ENCODE measurements at places on chromosomes 16 and 17.

DNA sequence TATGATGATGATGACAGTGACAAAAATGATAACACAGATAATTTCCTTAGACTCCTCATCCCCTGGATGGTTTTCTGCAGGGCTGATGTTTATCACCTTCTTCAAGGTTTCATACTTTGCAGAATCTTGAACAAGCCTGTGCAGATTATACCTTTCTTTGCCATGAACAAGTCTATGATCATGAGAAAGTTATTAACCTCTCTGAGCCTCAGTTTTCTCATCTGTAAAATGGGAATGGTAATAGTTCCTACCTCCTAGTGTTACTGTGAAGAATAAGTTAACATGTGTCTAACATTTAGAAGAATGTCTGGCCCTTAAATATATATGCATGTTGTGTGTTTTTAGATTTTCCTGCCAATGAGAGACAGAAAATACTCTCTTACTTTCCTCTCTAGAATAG lies 321.8 kb downstream of the SNX29 start:
- DNase-seq: no peak

- DNase-seq: no peak
These were observed 248.0 kb downstream of the TMEM114 start for GRCh38 chr16:8342276-8342675.

- no peak for DNase-seq
These were observed 146.2 kb downstream of the CDH13 start for GRCh38 chr16:82773018-82773417.

DNA sequence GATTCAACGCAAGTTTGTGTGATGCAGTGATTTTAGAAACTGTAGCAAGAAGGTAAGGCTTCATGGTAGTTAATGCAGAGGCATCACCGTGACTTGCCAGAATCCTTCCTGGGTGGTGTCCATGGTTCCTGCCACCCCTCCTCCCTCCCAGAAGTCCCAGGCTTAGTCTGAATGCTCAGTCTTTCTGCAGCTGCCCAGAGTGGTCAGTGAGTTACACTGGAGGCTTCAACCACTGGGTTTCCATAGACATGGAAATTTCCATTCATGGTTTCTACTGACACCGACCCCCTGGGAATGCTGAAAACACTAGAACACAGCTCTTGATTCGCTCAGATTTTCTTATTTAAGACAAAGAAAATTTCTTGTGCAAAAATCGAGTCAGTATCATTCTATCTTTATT lies 159.4 kb upstream of the HSBP1 start:
- no peak for DNase-seq

GRCh38 chr16:22030087-22030812 lies 22.3 kb downstream of the MOSMO start:
- no peak for DNase-seq

GRCh38 chr17:78779850-78780249 lies 2.2 kb downstream of the CYTH1 start:
- DNase-seq: no peak

GRCh38 chr17:28575126-28575795 lies 1.4 kb downstream of the ALDOC start:
- DNase-seq: no peak

DNA sequence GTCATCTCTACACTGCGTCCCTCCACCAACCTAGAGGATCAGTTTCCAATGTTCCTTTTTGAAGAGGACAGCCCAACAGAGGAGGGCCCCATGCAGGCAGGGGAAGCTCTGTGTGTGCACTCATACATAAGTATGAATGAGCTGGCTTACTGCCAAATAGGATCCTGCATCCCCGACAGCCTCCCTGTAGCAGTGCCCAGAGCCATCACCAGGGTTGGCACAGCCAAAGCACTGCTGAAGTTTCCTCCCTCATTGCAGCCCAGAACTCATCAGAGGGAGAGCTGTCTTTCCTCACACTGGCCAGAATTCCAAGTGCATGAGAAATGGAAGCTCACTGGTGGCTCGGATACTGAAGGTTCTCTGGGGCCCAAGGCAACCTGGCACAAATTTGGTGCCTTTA lies 114.4 kb downstream of the ASIC2 start:
- no peak for DNase-seq

- DNase-seq: no peak
These were observed 18.2 kb upstream of the ABCA10 start for GRCh38 chr17:69246726-69247375.

DNA sequence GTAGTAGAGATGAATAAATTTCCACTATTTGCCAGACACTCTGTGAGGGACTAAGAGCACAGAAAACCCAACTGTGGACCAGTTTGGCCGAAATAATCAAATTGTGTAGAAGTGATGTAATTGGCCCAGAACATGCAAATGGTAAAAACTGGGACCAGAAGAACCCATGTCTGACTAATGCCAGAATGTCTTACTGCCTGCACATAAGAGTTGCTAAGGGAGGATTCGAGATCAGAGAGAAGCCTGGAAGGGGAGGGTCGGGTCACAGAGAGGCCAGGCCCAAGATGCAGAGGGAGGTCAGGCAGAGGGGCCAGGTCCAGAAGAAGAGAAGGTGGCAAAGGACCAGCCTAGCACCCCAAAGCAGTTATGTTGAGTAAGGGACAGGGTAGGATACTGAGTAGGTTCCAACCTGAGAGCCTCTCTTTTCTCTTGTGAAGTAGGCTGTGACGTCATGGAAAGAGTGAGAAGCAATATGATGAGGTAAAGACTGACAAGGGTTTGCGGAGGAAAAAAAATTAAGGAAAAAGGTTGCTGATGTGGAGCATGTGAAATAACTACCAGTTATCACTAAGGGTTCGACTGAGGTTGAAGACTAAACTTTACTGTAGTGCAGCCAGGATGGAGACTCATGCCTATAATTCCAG lies 53.2 kb downstream of the SKAP1 start:
- no peak for DNase-seq

DNA sequence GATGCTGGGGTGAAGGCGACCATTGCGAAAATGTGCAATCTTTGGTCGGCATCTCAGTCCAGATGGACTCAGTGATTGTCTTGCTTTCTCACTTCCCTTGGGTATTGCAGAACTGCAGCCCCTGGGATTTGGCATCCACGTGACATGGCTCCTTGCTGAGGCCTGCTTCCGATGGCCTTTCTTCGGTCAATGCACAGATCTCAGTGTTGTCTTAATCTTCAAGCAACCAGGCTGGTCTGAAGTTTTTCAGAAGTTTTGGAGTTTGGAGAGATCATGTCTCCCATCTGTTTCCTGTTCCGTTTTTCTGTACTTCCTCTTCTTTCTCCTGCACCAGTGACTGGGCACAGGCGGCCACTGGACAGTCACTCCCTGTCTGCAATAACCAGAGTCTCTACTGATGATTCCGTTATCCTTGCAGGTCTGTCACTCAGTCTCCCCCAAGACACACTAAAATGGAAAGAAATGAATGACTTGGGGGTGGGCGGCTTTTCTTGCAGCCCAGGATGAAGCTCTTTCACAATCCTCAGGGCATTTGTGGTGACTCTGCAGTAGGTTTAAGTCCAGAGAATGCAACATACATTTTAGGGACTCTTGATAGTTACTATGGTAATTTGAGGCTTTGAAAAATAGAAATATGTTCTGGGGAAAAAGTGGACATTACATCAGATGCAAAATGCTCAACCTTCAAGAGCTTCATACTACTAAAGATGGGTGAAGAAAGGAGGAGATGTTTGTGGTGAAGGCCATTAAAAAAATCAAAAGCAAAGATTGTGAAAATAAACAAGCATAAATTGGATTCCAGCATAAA lies 106.3 kb upstream of the ZFHX3 start:
- DNase-seq: no peak

GRCh38 chr16:55120826-55121225 lies 190.2 kb downstream of the IRX5 start:
- no peak for DNase-seq

Data from tibial nerve (tissue), 4 donors.